Activated CD4-positive, CD25-positive, alpha-beta regulatory T cell treated with anti-CD3 and anti-CD28 coated beads, Interleukin-2, amount 50 U/mL, for 16 hours (primary cell): ENCODE measurements at places on chromosomes 4 and X.
A peak's percentile ranks its signal among the peaks of the same experiment; 100 is the strongest.

DNA sequence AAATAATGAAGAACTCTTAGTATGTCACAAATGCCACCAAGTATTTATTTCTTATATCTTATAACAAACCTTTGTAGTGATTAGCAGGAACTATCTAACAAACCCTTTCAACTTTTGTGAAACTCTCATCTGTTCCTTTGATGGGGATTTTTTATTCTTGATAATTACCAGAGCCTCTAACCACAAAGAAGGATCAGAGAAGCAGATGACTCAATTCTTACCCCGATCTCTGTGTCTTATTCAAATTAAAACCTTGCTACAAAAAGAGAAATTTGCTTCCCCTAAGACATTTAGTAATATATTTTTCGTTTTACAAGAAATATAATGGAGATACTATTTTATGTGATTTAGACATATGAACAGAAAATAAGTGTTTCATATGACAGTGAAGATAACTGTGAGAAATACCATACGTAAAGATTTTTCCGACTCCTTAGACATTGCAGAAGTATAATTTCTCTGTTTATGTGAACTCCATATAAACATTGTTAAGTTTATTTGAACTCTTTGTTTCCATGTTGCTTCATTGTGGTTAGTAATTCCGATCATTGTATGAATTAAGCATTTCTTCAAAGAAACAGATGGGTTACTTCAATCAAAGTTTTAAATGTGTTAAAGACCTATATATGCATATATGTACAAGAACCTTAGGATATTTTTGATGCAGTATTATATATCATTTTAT, 205.4 kb downstream of the CFAP299 start:
- no peak for DNase-seq

GRCh38 chr4:112031712-112032328, 113.4 kb upstream of the FAM241A start:
- no peak for DNase-seq

DNA sequence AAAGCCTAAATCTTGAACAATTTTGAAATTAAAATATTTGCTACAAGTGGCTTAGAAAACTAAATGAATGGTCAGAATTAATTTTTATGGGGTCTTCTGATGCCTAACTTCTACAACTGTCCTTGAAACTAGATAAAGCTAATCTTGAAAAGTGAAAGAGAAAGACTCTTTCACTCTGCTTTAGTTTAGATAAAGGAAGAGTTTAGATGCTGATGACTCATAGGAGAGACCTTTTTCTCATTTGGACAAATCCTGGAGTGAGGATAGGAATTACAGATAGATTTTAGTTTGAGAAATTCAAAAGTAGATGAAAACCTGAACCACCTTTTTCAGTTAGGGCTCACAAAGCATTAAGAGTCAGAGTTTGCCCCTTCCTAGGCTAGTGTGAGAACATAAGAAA, 342.3 kb upstream of the GRID2 start:
- no peak for DNase-seq

DNA sequence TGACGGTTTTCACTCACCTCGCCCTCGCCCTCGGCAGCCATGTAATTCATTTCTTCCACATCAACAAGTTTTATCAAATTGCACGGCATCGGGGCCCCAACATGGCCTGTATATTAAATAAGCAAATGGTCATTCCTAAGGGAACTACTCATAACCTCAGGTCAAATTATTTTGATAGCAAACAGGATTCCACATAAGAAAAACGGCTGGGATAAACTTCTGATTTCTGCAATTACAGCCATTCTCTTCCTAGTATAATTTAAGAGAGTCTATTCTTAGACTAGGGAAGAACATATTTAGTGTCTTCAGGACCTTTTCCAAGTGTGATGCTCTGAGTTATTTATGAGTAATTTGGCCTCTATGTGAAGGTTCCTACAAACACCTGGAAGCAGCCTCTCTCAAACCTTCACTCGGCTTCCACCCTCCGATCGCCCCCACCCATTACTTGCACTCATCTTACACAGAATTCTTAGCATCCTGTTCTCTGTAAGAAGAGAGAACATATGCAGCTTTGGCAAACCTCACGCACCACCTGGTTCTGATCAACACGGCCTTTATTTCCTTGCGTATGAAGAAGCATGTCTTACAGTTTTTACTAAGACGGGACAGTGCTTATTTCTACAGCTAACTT, 29.4 kb upstream of the CENPU start:
- DNase-seq, result no peak

GRCh38 chr4:131159261-131159660, 1989.8 kb upstream of the PCDH10 start:
- DNase-seq, result no peak

DNA sequence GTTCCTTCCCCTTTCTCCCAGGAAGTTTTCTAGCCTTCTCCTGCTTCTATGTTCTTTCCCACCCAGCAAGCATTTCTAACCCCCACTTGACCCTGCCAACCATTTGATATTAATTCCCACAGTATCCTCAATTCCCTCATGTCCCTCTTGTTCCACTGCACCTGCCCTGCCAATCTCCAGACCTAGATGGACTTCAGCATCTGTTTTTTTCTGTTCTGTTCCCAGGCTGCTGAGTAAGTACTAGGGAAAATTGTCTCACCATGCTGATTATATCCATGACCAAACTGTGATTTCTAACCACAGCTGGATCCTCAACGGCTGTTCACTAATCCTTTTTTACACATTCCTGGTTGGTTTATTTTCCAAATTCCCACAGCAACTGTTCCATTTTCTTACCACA, 37.7 kb downstream of the CLCN5 start:
- no peak for DNase-seq

DNA sequence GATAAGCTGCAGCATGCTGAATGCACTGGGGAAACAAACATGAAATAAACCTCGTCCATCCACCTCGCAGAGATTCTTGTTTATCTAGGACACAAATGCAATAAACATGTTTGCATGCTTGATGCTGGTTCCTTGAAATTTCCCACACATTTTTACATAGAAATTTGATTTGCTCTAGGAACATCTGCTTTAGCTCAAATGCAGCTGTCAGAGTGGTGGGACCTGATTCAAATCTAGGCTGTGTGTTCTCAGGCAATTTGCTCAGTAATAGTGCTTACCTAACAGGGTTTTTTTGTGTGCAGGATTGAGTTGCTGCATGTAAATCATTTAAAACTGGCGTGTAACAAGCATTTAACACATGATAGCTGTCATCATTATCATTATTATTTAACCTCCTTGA, 293.1 kb downstream of the QDPR start:
- no peak for DNase-seq

GRCh38 chrX:53324803-53325202, 43.4 kb upstream of the IQSEC2 start:
- DNase-seq, result no peak

- DNase-seq, result no peak
Observed at GRCh38 chr4:7089213-7089986, 21.5 kb upstream of the GRPEL1 start.

- no peak for DNase-seq
Observed at GRCh38 chr4:165684177-165684805, 188.7 kb upstream of the TLL1 start.

DNA sequence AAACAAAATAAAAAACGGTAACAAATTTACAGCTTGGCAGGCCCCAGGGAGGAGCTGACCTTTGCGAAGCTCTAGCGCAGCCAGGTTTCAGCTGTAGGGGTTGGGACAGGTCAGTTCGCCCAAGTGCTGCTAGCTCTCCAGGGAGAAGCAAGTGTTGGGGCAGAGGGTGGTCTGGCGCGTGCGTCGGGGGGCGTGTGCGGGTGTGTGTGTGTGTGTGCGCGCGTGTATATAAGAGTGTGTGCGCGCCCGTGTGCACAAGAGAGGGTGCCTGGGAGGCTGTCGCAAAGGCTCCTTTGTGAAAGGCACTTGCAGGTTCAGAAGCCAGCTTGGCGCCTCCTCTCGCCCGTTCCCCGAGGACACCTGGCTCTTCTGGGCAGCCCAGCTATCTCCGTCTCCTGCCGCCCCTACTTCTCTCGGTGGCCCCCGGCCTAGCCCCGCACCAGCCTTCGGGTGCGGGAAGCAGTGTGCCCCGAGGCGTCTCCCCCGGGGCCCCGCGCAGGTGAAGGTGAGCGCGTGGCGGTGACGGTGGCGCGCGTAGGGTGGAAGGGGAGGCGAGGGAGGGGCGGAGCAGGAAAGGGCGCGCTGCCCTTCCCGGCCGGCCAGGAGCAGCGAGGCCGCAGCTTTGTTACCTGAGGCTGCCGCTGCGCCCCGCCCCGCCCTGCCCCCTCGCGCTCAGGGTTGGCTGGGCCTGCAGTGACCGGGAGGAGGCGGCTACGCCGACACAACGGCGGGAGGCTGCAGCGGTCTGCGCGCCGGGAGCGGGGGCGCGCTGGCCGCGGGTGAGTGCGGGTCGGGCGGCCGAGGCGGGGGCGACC, at the start of gene FHDC1:
Gene FHDC1, plus strand, starts transcription at position 693 of the 815 bp plus-strand sequence. CDS start 6,735 bp downstream, outside the sequence.
- no peak for DNase-seq

DNA sequence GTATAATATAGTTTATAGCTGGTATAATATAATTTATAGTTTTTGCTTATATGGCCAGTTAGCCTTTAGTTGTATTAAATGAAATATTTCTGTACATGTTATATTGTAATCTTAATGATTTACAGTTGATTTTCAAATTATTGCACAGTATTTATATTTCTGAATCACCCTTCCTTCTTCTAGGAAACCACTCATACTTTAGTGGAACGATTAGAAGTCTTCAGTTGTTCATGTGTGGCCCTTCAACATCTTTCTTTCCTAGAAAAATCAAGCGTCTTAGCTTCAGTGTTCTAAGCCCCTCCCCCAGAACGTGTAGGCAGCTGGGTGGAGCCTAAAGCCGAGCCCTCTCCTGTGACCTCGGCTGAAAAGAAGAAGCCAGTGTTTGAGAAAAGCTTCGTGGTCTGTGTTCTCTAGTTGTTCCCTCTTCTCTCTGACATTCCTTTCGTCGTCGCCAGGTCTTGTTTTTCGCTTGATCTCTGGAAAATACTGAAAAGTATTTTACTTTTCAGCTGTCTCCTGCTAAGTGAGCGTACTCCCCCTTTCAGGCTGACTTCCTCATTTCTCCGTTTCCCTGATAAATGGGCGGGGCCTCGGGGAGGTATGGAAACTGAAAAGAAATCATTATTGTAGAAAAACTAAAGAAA, at the start of gene C4orf33:
Gene C4orf33, plus strand, starts transcription at position 342 of the 644 bp plus-strand sequence. CDS start 6,459 bp downstream, outside the sequence.
- DNase-seq, result peak; percentile 57

- DNase-seq, result no peak
Observed at GRCh38 chr4:172149329-172149728, 336.1 kb downstream of the GALNTL6 start.

- no peak for DNase-seq
Observed at GRCh38 chr4:67660418-67660817, 40.5 kb downstream of the UBA6 start.

GRCh38 chr4:76458297-76458696, 23.3 kb downstream of the SHROOM3 start:
- DNase-seq, result no peak

GRCh38 chr4:22780317-22780716, 87.6 kb downstream of the GBA3 start:
- no peak for DNase-seq

DNA sequence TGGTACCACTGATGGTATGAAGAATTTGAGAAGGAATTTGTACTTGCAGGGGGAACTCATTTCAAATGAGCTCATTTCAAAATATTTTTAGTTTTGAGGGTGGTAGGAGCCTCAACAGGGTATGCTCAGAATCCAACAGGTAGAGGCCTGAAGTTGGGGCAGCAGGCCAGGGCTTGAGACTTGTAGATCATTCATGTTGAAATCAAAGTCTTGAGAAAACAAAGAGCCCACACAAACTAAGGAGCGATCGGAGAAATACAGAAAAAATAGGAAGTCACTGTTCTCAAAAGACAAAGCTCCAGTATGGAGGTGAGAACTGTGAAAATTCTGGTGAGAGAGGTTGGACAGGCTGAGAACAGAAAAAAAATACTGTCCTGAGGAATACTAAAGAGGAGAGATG, 979 bp upstream of the SLC9A6 start:
- DNase-seq, result no peak

DNA sequence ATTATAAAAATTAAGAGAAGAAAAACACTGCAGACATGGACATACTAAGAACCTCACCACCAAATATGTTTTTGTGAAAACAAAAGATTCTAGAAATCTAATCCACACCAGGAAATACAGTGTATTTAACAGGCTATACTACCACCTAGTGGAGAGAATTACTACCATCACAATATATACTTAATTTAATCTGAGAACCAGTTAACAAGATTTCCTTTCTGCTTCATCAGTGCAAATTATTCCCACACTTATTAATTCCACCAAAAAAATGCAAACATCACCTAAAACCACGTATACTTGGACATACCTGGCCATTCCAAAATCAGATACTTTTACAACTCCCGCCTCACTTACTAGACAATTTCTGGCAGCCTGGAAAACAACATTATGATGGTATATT, 7.0 kb upstream of the TXK start:
- DNase-seq, result no peak

- DNase-seq, result no peak
Observed at GRCh38 chr4:159420162-159421057, 317.5 kb downstream of the RAPGEF2 start.

- no peak for DNase-seq
Observed at GRCh38 chr4:6892190-6892908, 17.3 kb upstream of the TBC1D14 start.

GRCh38 chrX:21813612-21814368, 25.6 kb upstream of the MBTPS2 start:
- no peak for DNase-seq

GRCh38 chr4:6095023-6095752, 77.0 kb upstream of the C4orf50 start:
- DNase-seq, result no peak

DNA sequence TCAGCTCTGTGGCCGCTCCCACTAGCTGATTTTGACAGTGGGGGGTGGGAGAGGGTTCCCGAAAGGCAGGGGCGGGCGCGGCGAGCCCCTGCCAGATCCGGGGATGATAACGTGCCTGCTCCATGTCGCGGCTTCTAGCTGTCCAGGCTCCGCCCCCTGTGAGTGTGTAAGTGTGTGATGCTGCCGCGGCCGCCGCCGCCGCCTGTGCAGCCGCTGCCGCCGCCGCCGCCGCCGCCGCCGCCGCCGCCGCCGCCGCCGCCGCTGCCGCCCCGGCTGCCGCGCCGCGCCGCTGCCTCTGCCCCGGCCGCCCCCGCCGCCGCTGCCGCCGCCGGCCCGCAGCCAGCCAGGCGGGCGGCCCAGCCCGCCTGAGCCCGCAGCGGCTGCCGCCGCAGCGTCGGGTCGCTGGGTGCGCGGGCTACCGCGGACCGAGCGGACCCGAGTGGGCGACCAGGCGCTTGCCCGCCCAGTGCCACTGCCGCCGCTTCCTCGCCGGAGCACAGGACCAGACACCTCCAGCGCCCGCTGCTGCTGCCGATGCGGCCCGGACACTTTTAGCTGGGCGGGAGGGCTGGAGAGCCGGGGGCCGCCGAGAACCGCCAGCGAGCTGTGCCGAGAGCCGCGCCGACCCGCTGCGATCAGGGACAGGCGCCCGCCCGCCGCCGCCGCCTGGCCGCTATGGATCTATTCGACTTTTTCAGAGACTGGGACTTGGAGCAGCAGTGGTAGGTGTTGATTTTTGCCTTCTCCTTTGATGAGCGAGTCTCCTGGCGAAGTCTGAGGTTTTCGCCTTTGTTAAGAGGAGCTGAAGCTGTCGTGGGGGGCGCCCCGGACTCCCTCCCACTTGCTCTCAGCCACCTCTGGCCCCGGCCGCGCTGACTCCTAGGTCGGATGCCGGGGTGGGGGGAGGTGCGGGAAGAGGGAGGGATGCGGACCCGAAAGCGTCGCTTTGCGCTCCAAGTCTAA, at the start of gene AFF2:
Gene AFF2, plus strand, starts transcription at position 195 of the 963 bp plus-strand sequence. Its CDS starts 481 bp downstream, at position 676.
- no peak for DNase-seq

- no peak for DNase-seq
Observed at GRCh38 chrX:22652596-22652995, 347.2 kb upstream of the DDX53 start.
